ENCODE measurements at places on chromosomes 12 and 14. TPM values are rescaled to one million over a fixed set of nuclear protein-coding genes. Genes with fewer than 3 reads are reported as not detected.
A peak's percentile ranks its signal among the peaks of the same experiment; 100 is the strongest.

GRCh38 chr14:75822522-75823141 lies 159.2 kb downstream of the TGFB3 start:
- DNase-seq: no peak

DNA sequence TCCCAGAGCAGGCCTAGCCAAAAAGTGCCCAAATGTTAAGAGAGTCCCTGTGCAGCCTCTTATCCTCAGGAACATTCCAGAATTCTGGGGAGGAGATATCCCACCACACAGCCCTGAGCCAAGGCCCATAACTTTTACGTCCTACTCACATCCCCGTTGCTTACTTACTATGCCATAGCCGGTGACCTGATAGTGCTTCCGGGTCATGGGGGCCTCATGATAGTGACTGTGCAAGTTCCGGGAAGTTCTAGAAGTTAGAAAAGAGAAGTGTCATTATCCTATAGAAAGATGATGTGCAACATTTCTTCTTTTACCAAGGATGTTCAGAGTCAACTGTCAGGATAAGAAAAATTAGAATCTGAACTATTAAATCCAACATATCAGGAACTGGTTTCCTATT lies 15.6 kb upstream of the NGB start:
- no peak for DNase-seq

DNA sequence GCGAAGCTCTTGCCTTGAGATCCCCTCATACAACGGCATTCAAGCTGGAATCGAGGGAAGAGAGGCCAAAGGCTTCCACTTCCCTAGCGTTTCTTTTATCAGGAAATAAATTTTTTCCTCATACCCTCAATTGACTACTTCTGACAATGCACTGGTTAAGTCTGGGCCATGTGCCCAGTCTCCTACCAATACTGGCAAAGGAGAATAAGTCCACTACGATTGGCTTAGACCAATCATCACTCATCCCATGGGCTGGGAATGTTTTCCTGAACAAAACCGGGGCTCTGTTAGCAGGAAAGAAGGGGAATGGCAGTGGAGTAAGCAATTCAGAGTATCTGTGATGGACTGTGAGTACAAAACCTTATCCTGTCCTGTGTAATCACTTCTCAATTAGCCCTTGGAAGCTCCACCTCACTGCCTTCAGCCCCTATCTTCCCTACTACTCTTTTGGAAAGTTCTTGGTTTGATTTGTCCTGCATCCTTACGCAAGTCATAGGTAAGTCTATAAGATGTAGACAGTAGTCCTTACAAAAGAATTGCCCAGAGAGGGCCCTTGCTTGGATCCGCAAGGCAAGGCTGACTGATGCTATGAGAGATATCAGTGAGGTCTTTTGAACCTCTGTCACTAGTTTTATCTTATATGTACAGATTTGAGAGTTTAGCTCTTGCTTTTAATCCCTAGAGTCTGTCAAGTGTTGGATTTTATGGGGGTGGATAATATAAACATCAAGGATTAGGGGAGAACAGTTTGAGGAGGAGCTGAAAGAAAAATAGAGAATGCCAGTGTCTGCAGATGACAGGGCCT lies 36.3 kb upstream of the CDK17 start:
- DNase-seq: no peak

DNA sequence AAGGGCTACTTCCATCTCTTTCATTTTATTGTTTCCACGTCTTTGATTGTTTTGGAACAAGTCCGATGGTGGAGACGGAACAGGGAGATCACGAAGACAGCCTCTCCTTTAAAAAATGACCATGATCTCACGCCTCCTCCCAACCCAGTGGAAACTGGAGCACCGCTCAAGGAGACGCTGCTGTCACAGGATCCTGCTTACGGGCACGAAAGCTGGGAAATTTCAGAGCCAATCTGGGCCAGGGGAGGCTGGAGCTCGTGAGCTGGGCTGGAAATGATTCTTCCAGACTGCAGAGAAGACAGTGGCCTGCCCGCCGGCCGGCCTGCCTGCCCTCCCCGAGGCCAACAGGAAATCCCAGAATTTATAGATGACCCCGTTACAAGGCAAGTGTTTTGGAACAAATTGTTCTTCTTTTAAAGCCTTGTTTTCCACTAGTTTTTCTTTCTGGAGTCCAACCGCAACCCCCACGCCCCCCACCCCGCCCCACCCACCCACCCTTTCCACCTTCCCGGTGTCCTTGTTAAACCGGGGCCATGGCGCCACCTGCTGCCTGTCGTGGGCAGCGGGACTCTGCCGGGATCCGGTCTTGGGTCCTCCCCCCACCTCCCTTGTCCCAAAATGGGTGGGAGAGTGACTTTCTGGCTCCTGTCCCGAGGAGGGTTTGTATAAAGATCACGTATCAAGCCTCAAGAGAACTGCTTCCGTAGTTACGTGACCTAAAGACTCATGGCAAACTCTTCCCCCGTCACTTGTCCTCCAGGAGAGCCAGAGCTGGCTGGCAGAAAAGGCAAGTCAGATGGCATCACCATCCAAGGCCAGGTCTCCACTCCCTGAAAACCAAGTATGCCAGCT lies 40.3 kb downstream of the MAP1LC3B2 start:
- peak; percentile 88 for DNase-seq

- peak; percentile 87 for DNase-seq
Observed at GRCh38 chr14:96762650-96763049, 34.5 kb upstream of the VRK1 start.

DNA sequence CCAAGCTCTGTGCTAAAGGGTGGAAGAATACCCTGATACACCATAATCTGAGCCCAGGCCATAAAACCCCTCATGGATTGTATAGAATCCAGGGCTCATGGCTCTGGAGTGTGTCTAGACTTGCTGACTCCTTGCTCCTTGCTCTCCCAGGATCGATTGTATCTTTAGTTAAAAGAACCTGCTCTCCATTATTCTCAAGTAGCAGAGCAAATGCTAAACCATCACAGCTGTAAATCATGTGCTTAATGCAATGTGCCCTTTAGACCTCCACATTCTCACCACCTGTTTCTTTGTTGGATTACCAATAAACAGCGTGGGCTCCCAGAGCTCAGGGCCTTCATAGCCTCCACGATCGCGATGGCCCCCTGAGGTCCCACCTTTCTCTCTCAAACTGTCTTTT lies 411.6 kb upstream of the FBXO33 start:
- no peak for DNase-seq

DNA sequence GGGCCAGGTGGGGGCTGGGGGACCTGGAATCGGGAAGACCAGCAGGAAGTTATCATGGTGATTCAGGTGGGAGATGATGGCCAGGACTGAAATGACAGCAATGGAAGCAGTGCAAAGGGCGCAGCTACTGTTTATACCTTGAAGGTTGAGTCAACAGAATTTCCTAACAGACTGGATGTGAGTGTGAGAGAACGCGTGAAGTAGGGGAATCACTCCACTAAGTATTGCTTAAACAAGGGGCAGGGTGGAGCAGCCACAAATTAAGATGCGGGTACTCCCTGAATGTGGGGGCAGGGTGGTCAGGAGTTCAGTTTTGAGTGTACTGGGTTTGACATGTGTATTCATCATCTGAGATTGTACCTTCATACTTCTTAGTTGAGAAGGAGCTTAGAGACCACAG lies 45.1 kb downstream of the MYF5 start:
- DNase-seq: no peak

DNA sequence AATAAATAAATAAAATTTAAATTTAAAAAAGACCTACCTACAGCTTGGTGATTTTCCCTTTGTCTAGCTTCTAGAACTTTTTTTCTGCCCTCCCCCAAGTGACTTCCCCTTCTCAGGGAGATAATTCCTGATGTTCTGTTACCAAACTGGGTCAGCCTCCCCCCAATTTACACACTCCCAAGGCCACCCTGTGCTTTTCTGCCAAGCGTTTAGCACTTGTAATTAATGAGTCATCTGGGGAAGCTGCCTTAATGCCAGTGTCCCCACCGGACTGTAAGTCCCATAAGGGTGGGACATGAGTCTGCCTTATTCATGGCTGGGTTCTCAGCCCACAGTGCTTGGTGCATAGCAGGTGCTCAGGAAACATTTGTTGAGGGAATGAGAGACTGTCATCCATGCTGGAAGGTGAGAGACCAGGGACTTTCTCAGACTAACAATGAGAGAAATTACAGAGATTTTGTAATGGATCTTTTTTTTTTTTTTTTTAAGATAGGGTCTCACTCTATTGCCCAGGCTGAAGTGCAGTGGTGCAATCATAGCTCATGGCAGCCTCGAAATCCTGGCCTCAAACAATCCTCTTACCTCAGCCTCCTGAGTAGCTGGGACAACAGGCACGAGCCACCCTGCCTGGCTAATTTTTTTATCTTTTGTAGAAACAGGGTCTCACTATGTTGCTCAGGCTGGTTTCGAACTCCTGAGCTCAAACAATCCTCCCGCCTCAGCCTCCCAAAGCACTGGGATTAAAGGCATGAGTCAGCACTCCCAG lies 106.8 kb downstream of the PHETA1 start:
- DNase-seq: no peak

Gene TAS2R8
- polyA plus RNA-seq: not detected

Gene SPATS2
- polyA plus RNA-seq: 10.0 TPM

Gene CCDC198
- 114 TPM for polyA plus RNA-seq

Gene YBX3
- 86.9 TPM for polyA plus RNA-seq

Gene RD3L
- polyA plus RNA-seq: not detected

Gene PLEKHG7
- 0.45 TPM for polyA plus RNA-seq

Gene POP5
- 111 TPM for polyA plus RNA-seq

Gene SUDS3
- polyA plus RNA-seq: 14.9 TPM

Gene MMP17
- 0.82 TPM for polyA plus RNA-seq
